NCI-H526 (cell line): ENCODE measurements at places on chromosomes 1 and 21.
A peak's percentile ranks its signal among the peaks of the same experiment; 100 is the strongest.

- no peak for DNase-seq
Measured at GRCh38 chr1:56265216-56265615, 314.1 kb downstream of the PLPP3 start.

DNA sequence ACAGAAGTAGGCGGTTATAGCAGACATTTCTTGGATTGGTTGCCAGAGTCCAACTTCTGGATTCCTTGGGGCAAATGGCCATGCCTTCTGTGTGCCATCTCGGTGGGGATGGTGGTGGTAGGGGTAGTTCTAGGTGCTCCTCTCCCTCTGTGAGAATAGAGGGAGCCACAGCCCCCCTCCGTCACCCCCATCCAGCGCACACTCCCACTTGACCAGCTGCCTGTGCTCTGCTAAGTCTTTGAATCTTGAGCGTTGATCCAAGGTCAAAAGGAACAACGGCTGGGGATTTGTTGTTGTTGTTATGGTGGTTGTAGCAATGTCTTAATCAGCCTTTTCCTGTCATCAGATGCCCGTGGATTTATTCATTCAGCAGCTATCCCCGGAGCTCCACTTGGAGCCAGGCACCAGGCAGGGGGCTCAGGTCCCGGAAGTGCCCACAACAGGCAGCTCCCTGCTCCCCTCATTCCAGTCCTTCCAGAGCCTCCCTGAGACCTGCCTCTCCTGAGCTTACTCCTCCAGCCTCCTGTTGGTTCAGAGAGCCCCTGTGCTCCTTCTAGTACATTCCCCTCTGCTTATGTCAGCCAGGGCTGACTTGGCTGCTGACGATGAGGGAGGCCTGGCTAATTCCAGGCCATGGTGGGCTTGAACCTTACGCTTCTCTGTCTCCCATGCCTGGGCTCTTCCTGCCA lies 146.6 kb upstream of the WNT4 start:
- no peak for DNase-seq

DNA sequence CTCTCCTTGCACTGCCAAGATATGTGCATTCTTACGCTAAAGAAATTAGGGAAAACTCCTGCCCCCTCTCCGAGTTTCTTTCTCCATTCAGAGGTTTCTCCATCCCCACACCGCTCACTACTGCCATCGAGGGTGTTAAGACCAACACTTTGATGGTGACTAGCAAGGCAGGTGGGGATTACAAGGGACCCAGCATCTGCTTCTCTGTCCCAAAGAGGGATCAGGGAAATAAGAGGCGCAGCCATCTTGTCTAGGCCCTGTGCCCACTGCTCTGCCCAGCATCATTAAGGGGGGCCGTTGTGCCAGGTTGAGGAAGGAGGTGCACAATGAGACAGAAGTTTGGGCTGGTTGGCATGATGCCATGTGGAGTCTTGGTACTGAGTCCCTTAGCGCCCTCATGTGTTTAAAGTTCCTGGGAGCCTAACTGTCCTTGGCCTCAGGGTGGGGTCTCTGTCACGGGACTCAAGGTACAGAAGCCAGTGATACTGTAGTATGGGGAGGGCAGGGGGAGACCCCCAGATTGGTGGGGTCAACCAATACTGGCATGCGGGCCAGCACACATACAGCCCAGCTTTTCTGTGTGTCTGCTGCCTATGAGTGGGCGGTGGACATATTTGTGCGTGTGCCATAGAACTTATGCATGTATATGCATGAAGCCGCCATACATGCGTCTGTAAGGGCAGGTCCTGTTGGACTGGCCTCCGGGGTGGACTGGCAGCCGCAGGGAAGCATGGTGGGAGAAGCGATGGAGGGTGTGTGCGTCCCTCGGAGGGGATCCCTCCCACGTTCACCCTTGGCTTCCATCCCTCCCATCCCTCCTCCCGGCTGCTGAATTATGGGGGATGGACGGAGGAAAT lies 5.5 kb downstream of the EFNA3 start:
- DNase-seq = peak; percentile 84

- DNase-seq = no peak
Measured at GRCh38 chr1:27436204-27437159, 44.1 kb downstream of the GPR3 start.

DNA sequence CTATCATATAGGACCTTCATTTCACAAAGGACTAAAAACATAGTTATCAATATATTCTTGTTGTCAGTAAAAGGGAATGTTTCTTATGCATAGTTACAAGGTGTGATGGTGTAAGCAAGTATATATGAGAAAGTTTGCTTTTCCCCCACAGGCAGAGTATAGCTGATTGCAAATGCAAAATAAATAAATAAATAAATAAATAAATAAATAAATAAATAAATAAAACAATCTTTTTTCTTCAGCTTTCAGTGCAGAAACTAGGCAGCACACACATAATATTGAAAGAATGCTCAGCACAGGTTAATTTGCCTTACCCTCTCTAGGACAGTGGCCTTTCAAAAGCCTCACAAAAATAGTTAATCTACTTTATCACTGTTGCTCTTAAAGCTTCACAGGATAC lies 138.8 kb downstream of the BRINP3 start:
- DNase-seq = no peak

DNA sequence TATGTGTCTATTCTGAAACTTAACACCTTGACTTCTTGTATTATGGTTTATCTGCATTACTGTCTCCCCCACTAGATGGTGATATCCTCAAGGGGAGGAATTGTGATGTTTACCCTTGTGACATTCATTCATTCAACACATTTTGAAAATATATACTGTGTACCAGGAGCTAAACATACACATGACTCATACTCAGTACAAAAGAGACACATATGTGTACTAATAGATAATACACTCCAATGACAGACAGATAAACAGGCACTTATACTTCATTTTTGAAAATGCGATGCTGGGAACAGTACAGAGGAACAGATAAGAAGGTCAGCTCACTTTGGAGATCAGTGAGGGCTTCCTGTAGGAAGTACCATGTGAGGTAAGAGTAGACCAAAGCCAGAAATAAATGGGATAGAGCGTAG lies 8.9 kb upstream of the RAB3GAP2 start:
- DNase-seq = peak; percentile 7

DNA sequence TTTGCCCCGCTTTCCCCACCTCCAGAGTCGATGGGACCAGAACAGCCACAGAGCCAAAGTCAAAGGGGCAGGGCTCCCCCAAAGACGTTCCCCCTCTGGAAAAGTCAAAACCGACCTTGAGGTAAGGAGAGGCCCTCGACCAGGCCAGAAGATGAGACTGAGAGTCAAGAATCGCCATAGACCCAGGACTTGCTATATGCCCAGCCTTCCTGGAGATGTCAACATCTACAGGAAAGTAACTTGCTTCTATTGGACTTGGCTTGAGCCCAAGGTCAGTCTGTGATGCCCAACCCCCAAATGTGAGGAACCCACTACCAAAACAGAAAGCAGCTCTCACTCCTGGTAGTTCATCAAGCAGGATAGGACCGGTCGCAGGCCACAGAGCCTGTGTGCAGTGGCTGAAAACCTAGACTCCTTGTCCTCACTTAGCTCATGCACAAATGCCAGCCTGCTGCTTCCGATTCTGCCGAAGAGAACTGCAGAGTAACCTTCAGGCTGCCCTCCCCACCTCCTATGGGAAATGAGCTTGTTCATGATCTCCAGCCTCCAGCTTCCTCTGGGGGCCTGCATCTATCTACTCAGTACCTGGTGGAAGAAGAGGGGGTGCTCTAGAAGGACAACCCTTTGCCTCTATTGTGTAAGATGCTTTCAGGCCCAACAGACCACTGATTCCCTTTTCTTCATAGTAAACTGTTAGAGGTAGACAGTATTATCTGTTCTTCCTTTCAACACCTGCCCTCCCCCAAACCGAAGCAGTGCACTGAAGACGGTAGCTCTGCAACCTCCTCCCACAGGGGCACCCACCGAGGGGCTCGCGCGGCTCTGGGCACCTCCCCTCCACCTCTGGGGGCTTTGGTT lies 1.4 kb downstream of the ACOT7 start:
- DNase-seq = peak; percentile 48

DNA sequence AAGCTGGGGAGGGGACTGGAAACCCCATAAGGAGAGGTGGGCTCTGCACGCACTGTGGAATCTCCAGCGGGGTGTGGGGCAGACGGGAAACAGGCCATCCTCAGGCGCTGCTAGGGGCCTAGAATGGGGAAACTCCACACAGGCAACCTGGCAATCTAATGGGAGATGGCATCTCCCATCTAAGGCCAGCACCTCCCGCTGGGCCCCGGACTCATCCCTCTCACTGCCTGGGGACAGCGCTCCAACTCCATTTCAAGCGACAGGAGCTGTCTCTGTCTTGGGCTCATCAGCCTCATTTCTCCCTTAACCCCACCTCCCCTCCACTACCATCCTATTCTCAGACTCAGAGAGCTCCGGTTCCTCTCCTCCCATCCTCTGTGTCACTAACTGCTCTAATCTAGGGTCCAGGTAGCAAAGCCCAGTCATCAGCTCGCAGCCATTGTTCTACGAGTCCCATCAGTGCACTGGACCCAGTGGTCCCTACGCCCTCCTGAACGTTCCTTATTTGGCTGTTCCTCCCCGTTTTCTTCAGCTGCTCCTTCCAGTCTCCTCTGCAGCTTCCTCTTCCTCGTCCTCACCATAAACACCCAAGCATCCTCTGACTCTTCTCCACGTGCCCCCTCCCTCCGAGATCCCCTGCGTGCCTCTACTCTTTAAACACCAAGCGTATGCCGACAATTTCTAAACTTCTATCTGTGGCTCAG lies 93.4 kb upstream of the CASZ1 start:
- no peak for DNase-seq

GRCh38 chr1:63630666-63631065 lies 37.5 kb downstream of the PGM1 start:
- DNase-seq = no peak

DNA sequence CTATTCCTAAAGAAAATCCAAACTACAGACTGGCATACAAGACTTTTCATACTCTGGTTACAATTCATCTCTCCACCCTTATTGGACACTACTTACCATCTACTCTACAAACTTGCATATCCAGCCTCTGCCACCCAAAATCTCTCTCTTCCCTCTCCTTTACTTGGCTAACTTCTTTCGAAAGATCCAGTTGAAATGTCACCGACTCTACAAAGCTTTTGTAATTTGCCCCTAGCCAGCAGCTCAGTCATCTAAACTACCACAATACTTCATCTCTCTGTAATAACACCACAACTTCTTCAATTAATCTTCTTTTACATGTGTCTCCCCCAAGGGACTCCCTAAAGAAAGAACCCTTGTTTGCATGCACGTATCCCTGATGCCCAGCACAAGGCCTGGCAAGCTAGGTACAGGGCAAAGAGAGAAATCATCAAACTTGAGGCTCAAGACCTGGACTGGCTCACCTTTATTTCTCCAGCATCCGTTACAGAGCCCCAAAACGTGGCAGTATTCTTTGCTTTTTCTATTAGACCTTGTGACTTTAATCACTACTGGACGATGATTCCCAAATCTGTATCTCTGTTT lies 2.7 kb downstream of the ZBTB21 start:
- no peak for DNase-seq

DNA sequence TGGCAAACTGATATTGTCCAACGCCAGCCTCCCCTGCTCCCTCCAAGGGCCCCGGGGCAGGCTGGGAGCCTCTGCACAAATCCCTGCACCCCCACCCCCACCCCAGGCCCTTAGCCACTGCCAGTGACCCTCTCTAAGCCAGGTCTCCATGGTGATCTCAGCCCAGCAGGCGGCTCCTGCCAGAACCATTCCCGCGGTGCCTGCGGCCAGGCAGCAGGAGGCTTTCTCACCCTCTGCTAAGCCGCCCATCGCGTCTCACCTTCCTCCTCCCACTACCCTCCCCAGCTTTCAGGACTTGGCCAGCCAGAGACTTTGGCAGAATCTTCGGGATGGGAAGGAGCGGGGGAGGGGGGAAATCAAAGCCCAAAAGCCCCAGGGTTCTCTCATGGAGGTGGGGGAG lies 46.8 kb upstream of the WASF2 start:
- no peak for DNase-seq

GRCh38 chr1:29478879-29479278 lies 242.6 kb downstream of the PTPRU start:
- DNase-seq = no peak

DNA sequence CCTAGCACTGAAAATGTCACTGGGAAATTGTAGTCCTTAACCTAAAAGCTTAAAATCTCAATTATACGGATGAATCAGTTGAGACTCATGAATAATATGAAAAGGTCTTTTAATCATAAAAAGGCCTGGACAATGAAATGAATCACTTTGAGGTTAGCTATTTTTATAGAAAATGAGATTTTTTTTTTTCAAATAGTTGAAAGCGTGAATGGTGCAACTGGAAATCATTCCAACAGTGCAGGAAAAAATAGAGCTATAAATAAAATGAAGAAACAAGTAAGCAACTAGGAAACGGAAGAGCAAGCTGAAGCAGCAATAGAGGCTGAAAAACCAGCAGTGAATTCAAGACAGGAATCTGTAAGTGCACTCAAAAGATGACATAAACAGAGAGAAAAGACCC lies 142.9 kb downstream of the BACH1 start:
- DNase-seq = no peak

DNA sequence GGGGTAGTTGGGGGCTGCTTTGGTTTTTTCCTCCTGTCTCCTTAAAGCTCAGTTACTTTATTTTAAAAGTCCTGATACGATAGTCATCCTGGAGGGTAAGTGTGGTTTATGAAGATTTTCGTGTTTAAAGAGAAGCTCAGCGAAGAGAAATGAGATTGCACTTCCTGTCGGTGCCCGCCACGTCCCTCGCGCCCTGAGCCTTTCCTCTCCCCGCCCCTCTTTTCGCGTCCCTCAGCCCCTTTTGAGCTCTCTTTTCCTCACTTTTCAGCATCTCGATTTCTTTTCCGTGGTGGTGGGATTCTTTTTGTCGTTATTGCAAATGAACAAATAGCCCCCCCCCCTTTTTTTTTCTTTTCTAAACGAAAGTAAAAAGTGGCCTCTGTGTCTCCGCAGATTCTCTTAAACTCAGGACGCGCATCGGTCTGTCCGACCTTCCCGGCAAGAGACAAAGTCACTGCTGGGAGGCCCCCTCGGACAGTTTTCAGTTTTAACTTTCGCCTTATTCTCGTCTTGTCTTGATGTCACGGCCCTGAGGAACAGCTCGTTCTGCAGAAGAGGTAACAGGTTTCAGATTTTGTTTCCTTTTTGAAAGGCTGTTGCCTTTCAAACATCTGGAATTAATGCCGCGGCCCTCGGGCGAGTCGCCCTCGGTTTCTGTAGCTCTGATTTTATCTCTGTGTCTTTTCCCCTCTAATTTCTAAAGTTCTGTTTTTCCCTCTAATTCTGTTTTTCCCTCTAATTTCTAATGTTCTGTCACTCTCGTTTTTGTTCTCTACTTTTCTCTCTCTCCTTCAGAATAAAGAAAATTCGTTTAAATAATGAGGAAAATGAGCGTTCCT lies 1.0 kb upstream of the DMRTA2 start:
- no peak for DNase-seq

GRCh38 chr1:226217273-226217672 lies 6.2 kb upstream of the MIXL1 start:
- no peak for DNase-seq

DNA sequence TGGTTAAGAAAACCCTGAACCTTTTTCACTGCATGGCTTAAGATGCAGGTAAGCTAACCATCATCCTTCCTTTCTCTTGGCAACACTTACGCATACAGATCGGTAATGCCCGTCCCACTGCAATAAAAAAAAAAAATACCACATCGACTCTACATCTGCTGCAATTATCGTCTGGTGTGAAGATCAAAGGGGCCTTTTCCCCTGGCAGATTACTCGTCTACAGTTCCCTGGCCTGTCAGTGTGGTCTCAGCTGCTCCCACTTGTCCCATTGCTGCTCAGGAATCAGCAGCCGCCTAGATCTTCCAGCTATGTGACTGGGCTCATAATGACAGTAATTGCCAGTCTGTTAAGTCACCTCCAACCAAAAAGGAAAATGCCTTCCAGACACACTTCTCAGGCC lies 133.1 kb downstream of the SETD4 start:
- no peak for DNase-seq
